ENCODE measurements at places on chromosomes 16 and 17. TPM values are rescaled to one million over a fixed set of nuclear protein-coding genes. Genes with fewer than 3 reads are reported as not detected.

Gene KRTAP1-1
- total RNA-seq: not detected

Gene CCL18
- total RNA-seq: 0.44 TPM

Gene MVD
- 154 TPM for total RNA-seq

Gene MMP15
- 4.6 TPM for total RNA-seq

DNA sequence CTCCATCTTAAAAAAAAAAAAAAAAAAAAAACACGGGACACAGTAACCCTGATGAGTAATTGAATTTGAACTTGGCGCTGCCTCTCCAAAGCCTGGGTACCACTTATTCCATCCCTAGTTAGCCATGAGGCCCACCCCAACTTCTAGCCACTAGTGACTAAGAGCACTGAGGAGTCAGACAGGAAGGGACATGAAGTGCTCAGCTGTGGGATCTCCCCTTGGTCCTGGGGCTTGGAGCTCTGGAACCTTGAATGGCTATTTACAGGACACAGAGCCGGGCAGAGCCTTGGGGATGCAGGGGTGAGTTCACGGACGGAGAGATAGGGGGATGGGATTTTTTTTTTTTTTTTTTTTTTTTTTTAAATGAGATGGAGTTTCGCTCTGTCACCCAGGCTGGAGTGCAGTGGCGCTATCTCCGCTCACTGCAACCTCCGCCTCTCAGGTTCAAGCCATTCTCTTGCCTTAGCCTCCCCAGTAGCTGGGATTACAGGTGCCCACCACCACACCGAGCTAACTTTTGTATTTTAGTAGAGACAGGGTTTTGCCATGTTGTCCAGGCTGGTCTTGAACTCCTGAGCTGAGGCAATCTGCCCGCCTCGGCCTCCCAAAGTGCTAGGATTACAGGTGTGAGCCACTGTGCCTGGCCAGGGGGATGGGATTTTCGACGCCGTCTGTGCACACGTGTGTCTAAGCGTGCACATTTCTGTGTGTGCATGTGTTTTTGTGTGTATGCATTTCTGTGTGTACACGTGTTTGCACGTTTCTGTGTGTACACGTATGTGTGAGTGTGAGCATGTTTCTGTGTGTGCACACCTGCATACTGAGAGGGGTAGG is 20.4 kb upstream of the CIBAR2 start:
- ATAC-seq: no peak

- ATAC-seq: no peak
Observed at GRCh38 chr16:11797957-11798299, 870 bp upstream of the ZC3H7A start.

GRCh38 chr17:78026381-78026780 is 67.9 kb downstream of the TNRC6C start:
- ATAC-seq: no peak

DNA sequence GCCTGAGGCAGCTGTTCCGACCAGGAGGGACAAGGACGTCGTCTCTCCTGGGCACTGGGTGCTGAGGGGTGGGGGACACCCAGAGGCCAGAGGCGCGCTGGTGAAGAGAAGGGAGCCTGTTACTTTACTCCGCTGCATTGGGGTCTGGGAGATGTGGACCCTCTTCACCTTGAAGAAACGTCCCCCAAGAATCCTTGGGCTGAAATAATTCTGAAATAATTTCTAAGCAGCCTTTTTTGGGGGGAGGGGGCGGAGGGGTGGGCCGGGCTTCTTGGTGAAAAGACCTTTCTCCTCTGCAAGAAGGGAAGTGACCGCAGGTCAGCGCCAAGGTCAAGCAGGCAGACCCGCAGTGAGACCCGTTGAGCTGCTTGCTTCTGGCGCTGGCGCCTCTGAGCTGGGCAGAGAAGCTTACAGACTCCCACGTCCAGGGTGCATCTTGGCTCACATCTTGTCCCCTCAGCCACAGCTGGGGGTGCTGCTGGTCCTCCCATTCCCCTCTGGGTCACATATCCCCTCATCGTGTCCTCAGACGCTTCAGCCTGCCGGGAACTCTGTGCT is 1.1 kb downstream of the SYT17 start:
- ATAC-seq: no peak

DNA sequence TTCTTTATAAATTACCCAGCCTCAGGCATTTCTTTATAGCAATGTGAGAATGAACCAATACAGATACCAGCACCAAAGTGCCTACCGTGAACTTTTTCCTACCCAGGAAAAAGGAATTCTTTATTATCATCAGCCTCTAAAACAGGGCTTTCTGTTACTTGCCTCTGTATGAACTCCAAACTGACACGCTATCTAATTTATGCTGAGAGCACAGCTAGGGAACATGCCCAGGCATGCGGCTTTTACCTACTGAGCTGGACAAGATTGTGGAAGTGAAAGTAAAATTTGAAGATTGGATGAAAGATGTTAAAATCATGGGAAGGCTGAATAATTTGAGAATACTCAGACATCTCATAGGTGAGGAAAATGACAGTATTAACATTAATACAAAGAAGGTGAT is 24.4 kb upstream of the ADCY9 start:
- peak; percentile 67 for ATAC-seq

DNA sequence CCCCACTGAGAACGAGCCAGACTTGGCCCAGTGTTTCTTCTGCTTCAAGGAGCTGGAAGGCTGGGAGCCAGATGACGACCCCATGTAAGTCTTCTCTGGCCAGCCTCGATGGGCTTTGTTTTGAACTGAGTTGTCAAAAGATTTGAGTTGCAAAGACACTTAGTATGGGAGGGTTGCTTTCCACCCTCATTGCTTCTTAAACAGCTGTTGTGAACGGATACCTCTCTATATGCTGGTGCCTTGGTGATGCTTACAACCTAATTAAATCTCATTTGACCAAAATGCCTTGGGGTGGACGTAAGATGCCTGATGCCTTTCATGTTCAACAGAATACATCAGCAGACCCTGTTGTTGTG is 631 bp downstream of the BIRC5 start:
- no peak for ATAC-seq

- no peak for ATAC-seq
Observed at GRCh38 chr17:40895106-40895730, 10.2 kb upstream of the KRT20 start.

- no peak for ATAC-seq
Observed at GRCh38 chr16:67006930-67007658, 18.7 kb downstream of the CES4A start.

- ATAC-seq: no peak
Observed at GRCh38 chr16:17647879-17648872, 177.4 kb upstream of the XYLT1 start.

- no peak for ATAC-seq
Observed at GRCh38 chr16:74575807-74576643, 30.9 kb downstream of the GLG1 start.

DNA sequence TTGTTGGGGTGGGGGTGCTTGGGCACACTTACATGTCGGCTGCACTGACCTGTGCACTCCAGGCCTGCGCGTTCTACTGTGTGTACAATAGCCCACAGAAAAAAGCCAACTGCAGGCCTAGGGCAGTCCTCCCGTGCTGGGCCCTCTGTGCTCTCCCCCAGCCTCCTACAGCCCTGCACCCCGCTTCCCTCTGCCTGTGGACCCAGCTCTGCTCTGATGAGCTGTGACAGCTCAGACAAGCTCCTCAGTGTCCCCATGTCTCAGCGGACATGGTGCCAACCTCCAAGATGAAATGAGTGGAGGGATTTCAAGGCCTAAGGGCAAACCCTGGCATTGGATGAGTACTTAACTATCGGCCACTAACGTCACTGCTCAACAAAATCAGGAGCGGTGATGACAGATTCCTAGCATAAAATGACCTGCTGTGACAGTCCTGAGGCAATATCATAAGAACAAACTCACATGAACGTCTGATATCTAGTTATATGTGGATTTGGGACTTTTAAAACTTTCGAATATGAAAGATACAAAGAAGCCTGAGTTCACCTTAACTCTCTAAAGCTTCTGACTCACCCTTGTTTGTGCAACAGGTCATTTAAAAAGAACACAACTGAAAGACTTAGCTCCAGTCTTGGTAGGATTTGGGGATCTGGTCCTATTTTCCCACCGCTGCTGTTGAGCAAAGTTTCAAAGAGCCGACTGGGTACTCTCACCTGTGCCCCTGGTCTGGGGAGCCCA is 34.7 kb downstream of the CCDC57 start:
- no peak for ATAC-seq

DNA sequence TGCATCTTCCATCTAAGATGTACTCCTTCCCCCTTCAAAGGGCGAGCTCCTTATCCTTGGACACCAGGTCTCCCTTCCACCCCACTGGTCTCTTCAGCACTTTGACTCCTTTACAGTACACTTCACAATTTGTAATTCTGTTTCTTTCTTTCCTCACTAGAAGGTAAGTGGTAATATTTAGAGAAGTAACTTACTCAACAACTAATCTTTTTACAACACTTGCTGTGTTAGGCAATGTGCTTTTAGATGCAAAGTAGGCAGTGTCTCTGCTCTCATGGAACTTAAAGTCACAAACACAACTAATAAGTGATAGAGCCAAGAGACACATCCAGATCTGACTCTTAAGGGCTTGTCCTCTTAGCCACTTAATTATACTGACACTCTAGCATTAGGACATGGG is 6.4 kb downstream of the SIAH1 start:
- ATAC-seq: peak; percentile 23

DNA sequence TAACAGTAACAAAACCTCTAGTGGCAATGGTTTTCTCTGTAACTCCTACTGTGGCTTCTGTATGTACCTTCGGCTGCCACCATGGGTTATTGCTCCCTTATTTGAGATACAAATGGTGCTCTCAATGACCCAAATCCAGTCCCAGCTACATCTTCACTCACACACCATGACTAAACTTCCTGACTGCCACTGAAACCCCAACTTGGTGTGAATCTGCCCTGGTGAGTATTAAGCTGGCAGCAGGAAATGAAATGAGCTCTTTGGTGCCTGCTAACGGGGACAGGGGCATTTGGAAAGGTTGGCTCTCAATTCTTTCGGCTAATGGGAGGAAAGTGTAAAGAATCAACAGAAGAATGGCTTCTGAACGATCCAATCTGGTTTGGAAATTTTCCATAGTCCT is 7.5 kb upstream of the SLC35B1 start:
- ATAC-seq: no peak

GRCh38 chr17:68599091-68599490 is 2.1 kb downstream of the FAM20A start:
- no peak for ATAC-seq

Gene LRRC37A3
- total RNA-seq: 5.6 TPM

DNA sequence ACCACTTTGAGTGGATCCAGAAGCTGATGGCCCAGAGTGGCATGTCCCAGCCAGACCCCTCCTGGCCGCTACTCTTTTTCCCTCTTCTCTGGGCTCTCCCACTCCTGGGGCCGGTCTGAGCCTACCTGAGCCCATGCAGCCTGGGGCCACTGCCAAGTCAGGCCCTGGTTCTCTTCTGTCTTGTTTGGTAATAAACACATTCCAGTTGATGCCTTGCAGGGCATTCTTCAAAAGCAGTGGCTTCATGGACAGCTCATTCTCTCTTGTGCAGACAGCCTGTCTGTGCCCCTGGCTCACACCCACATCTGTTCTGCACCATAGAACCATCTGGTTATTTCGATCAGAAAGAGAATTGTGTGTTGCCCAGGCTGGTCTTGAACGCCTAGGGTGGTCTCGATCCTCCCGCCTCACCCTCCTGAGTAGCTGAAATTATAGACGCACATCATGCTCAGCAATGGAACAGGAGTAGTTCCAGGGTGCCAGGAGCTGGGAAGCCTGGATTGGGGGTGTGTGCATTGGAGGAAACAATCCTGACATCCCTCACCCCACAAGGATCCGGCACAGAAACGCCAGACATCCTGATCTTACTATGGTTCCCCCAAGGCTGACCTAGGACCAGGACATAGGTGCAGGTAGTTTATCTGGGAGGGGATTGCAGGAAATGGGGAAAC is 4.6 kb downstream of the PRSS21 start:
- ATAC-seq: no peak

GRCh38 chr17:83058266-83058798 is 21.1 kb upstream of the METRNL start:
- no peak for ATAC-seq

DNA sequence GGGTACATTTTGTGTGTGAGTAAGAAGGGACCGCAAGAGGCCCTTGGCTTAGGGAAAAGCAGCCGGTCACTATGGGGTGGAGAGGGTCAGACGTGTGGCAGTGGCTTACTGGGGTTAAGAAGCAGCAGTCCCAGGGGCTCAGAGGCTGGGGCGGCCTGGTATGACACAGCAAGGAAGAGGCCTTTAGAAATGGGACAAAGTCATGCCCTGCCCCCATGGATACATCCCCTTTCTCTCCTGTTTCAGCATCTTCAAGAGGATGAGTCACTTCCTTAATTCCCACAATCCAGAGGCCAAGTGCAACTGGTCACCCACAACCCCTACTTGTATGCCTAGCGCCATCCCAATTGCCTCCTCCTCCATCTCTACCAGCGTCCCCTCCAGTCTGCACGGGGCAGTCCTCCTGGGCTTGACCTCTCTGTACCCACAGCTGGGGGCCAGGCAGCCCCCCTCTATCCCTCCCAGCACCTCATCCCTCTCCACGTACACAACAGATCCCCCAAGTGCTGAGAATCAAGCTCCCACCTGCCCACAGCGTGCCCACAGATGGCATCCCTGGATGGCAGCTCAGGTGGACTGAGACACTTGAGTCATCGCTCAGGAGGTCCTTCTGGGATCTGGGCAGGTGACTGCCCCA is 6.9 kb upstream of the EFTUD2 start:
- no peak for ATAC-seq

DNA sequence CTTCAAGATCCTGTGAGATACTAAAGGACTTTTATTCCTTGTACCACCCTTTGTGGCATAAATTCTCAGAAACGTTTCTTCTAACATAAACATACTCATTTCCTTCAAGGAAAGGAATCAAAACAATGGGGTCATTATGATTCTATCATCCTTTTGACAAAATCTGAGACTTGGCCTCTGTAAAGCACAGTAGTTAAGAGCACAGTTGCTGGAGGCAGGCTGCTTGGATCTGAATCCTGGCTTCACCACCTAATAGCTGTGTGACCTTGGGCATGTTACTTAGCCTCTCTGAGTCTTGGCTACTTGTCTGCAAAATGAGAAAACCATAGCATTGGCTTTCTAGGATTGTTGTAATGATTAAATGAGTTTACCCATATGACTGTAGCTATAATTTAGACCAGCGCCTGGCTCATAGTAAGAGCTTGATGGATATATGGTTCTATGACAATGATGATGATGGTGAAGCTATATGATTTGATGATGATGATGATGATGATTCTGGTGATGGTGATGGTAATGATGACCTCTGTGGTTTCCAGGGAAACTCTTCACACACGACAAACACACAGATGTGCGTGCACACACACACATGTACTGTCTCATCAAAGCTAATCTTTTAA is 6.1 kb upstream of the KRT31 start:
- ATAC-seq: no peak

Gene LITAFD
- total RNA-seq: not detected

Gene IFT20
- 14.0 TPM for total RNA-seq

GRCh38 chr16:66682271-66682670 is 14.3 kb downstream of the CMTM4 start:
- ATAC-seq: no peak

DNA sequence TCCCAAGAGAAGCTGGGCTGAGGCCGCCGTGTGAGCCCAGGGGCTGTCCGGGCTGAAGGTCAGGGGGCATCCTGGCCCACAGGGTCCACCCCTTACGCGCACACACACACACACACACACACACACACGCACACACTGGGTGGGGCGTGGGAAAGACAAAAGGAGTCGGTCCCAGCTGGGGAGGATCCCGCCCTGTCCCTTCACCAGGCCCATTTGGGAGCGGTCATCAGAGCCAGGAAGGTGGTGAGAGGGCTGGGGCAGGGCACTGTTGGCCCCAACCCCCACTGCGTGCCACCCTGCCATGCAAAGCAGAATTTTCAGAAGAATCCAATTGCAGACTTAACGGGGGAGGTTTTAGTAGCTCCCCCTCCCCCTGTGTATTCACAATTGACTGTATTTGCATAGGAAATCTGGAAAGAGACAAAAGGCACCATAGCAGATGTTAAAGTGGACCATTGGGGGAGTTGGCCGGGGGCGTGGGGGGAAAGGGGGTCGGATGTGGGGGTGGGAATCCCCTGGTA is 11.3 kb upstream of the CD300A start:
- no peak for ATAC-seq

Data from esophagus mucosa (tissue), 1 donor.